ENCODE measurements at places on chromosomes 11 and 22.

- no peak for DNase-seq
Observed at GRCh38 chr22:44012162-44012561, 11.9 kb upstream of the PARVB start.

DNA sequence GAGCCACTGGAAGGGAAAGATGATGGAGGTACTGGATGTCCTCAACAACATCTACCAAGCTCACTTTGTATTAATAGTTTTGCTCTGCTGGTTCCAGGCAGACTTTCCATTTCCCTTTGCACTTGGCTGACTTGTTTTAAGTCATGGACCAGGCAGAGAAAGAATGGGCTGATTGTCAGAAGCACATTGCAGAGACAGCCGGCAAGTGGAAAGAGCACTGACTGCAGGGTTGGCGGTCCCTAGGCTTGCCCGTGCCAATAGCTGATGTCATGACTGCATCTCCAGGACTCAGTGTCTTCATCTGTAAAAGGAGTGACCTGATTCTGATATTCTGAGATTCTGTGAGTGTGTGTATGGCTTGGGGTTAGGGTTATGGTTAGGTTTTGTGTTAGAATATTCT is 20.9 kb upstream of the NNMT start:
- no peak for DNase-seq

DNA sequence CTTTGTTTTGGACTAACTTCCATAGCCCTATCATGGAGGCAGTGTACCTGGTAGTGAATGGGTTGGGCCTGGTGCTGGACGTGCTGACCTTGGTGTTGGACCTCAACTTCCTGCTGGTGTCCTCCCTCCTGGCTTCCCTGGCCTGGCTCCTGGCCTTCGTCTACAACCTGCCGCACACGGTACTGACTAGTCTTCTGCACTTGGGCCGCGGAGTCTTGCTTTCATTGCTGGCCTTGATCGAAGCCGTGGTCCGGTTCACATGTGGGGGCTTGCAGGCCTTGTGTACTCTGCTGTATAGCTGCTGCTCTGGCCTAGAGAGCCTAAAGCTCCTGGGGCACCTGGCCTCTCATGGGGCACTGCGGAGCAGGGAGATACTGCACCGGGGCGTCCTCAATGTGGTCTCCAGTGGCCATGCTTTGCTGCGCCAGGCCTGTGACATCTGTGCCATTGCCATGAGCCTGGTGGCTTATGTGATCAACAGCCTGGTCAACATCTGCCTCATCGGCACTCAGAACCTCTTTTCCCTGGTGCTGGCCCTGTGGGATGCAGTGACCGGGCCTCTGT is 846 bp downstream of the RNF26 start:
- no peak for DNase-seq

DNA sequence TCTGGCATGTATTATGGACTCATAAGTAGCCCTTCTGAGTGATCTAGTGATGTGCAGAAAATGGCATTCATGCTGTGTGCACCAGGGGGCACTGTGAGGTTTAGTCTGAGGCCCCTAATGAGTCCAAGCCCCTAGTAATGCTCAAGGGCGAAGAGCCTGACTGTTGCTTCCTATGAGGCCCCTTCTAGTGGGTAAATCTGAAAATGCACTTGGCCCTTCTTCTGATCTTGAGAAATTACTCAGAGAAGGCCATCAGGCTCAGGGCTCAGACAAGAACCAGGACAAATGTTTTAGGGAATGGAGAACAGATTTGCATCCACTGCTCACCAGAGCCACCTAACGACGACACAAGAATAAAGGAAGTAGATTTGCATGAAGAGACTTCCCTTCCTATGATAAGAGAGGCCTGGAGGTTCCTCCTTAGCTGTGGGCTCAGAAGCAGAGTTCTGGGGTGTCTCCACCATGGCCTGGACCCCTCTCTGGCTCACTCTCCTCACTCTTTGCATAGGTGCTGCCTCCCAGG is 75.8 kb downstream of the GGTLC2 start:
- DNase-seq, result no peak

DNA sequence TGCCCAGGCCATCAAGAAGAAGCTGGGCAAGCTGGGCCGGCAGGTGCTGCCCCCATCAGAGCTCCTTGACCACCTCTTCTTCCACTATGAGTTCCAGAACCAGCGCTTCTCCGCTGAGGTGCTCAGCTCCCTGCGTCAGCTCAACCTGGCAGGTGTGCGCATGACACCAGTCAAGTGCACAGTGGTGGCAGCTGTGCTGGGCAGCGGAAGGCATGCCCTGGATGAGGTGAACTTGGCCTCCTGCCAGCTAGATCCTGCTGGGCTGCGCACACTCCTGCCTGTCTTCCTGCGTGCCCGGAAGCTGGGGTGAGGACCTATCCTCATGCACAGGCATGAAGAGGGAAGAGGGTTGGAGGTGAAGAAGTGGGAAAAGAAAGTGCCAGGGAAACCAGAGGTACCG is 5.3 kb upstream of the NHERF4 start:
- DNase-seq, result no peak

DNA sequence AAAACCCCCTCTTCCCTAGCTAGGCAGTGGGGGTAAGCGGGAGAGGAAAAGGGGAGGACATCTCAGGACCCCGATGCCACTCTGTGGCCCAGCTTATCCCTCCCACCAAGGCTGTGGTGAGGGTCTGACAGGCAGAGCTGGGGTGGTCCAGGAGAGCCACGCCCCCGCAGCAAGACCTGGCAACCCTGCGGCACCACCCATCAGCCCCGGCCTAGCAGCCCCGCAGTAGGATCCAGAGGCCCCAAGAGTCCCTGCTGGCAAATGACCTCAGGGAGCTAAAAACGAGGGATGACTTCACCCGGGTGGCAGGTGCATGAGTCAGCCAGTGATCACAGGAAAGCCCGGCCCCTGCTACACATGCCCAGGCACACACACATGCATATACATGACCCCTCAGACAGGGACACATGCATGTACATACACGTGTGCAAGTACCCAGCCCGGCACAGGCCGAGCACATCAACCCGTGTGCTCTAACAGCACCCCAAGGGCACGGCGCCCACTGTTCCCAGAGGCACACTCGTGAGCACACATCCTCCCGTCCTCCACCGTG is 32.3 kb downstream of the ARVCF start:
- DNase-seq, result no peak

- no peak for DNase-seq
Observed at GRCh38 chr22:25205847-25206246, 6.2 kb downstream of the CRYBB3 start.

DNA sequence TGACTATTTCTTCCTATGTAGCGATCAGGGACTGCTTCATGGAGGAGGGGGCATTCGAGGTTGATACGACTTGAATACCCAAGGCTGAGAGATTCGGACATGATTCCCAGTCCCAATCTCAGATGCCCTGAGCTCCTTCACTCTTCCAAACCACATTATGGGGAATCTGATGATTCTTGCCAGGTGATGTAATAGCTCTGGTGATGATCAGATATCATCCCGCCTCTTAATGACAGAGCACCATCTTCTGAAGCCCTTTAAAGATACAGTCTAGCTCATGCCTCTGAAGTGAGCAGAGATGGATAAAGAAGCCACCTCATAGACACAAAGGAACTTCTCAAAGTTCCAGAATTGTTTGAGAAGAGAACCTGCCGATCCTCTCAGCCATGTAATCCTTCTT is 8.9 kb upstream of the CLMP start:
- DNase-seq, result no peak

DNA sequence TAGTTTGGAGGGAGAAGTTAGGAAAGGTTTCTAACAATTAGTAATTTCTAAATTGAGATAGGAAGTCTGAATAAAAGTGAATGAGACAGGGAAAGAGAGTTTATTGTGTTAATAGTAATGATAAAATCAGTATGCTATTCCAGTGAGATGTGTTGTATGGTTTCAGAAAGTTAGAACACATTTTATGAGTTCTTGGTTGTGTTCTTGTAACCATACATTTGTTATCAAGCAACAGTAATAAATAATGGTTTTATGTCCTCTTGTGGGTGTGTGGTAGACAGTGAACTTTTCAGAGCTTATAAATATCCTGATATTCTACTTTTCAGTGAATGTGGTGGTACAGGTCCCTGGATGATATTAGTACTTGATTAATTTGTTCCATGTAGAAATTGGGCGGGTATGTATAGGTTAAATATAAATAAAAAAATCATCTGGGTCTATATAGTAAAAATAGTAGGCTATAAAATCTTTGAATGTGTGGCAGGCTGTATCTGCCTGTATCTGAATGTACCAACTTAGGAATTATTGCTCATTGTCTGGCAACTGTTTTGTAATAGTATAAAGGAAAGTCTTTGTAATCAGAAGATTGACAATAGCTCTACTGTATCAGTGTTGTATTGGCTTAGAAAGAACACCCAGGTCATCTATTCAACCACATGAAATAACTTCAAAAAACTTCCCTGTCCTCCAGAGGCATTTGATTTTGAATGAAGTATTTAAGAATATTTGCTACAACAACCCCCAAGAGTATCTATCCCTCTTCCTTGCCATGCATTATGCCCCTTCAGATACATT is 54.8 kb downstream of the UVRAG start:
- DNase-seq, result no peak

GRCh38 chr22:20155330-20156041 is 4.6 kb upstream of the CCDC188 start:
- no peak for DNase-seq

DNA sequence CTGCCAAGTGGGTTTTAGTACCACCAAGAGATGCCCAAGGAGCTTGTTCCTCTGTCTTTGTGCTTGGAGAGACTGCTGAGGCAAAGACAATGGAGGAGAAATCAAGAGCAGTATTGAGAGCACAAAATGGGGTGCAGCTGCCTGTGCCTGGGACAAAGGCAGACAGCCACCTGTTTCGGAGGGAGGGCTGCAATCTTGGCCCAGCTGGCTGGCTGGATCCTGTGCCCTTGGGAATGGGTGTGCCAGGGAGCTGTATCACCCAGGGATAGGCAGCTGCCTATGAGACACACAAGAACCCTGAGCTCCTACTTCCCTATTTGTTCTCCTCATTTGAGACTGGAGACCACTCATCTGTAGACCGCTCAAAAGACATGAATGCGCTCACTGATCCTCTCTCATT is 23.3 kb upstream of the CHRM4 start:
- DNase-seq, result no peak

- no peak for DNase-seq
Observed at GRCh38 chr22:41880653-41881052, 34.2 kb downstream of the SHISA8 start.

GRCh38 chr11:69452206-69452987 is 29.1 kb upstream of the LINC01488 start:
- no peak for DNase-seq
